ENCODE measurements at places on chromosomes 5 and 9.

DNA sequence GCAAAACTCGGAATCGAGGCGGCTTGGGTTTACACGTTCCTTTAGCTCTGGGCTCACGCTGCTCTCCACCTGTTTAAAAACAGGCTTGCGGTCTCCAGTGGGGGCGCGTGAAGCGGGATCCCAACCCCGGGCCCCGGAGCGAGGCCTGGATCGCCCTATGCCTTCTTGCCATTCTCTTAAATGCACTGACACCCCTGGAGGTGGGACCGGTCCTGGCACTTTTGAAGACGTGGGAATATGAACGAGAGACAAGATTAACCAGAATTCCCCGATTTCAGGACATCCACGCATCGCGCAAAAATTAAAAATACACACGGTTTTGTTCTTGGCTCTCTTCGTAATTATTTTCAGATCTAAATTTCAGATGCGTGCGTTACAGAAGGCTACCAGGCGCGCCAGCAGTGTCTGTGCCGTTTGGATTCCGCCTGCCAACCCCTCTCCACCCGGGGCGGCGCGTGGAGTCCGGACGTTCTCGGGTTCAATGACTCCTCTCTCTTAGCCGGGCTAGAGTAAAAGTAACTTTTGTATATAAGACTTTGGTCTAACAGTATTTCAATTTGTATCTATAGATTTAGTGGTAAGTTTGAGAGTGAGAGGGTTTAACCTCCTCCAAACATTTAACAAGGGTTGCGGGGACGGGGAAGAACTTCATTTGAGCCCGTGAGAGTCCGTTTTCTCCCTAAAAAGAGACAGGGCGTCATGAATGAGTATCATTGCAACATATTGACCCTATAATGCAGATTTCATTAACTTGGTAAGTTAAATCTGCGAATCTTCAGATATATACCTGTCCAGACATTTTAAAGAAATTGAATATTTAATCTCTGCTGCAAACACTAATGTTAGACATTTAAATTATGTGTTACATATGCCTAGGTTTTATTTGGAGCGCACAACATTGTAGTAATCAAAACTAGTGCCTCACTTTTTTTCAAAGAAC is 3.8 kb downstream of the FOXD1 start:
- no peak for DNase-seq

DNA sequence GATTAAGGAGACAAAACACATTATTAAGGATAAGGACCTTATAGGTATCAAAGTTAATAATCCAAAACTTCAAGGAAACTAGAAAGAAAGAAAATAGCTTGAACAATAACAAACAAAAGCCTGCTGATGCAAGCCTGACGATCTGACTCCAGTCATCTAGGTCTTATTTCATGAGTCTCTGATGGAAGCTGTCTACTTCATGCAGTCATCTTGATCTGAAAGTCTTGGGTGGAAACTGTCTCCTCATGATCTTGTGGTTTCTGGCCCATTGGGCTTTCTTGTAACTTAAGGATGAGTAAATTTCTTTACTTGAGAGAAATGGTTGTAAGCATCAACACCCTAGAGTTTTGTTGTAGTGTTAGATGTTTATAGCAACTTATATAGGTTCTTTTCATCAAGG is 20.6 kb upstream of the PSIP1 start:
- DNase-seq, result no peak

DNA sequence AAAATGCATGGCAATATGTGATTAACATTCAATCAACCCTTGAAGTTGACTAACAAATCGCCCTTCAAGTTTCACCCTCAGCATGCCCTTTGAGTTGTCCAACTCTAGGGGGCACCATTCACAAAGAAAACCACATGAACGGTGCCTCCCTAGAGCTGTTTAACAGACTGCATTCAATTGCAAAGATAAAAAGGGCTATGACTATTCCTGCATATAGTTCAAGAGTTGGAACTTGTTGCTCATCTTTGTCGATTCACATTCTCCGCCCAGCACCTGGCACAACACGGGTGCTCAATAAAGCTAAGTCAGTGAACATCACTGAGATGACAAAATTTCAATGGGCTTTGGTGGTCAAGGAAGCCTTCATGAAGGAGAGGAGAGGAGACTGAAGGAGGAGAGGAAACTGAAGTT is 69.6 kb upstream of the SLC30A5 start:
- no peak for DNase-seq

GRCh38 chr5:72071906-72072305 is 35.4 kb upstream of the MAP1B start:
- DNase-seq, result no peak

DNA sequence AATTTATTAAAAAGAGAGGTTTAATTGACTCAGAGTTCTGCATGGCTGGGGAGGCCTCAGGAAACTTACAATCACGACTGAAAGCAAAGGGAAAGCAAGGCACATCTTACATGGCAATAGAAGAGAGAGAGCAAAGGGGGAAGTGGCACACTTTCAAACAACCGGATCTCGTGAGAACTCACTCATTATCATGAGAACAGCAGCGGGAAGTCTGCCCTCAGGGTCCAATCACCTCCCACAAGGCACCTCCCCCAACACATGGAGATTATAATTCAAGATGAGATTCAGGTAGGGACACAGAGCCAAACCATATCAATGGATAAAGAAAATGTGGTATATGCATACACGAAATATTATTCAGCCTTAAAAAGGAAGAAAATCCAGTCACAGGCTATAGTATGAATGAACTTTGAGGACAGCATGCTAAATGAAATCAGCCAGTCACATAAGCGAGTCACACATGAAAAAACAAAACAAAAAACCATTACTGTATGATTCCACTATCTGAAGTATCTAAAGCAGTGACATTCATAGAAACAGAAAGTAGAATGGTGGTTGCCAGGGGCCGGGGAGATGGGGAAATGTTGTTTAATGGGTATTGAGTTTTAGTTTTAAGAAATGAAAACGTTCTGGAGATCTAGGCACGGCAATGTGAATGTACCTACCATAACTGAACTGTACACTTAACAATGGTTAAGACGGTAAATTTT is 83.4 kb upstream of the PCA3 start:
- DNase-seq, result no peak

DNA sequence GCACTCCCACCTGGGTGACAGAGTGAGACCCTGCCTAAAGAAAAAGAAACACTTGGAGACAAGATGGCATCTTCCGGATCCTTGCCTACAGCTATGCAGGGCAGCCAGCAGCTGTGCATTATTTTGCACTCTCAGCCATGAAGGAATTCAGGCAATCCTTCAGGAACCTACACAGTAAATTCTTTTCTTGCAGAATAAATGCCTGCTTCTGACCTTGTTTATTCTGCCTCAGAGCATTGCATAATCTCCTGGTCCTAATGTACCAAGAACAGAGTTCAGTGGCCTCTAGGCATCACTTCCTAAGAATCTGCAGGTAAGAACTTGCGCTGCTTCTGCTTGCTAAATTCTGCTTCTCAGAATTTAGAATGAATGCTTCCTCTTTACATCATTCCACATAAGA is 16.8 kb downstream of the GLDC start:
- no peak for DNase-seq

- DNase-seq, result no peak
Observed at GRCh38 chr9:3118081-3118480, 274.2 kb upstream of the PUM3 start.

DNA sequence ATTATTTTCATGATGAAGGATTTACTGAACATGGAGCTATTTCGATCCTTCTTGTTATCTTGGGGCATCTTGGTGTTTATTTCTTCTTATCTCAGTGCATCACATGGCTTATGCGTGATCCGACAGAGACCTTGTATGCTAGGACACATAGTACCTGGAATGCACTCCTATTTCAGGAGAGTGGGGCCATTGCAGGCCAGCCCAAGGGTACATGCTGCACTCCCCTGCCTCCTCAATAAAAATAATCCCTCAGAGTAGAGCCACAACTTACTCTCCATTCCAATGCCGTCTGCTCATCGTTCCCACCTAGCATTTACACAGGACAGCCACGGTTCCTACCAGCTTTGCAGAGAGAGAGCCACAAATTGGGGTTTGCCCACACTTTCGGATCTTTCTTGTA is 43.5 kb downstream of the PCSK5 start:
- DNase-seq, result no peak

- no peak for DNase-seq
Observed at GRCh38 chr5:176565760-176566288, 16.7 kb downstream of the CDHR2 start.

DNA sequence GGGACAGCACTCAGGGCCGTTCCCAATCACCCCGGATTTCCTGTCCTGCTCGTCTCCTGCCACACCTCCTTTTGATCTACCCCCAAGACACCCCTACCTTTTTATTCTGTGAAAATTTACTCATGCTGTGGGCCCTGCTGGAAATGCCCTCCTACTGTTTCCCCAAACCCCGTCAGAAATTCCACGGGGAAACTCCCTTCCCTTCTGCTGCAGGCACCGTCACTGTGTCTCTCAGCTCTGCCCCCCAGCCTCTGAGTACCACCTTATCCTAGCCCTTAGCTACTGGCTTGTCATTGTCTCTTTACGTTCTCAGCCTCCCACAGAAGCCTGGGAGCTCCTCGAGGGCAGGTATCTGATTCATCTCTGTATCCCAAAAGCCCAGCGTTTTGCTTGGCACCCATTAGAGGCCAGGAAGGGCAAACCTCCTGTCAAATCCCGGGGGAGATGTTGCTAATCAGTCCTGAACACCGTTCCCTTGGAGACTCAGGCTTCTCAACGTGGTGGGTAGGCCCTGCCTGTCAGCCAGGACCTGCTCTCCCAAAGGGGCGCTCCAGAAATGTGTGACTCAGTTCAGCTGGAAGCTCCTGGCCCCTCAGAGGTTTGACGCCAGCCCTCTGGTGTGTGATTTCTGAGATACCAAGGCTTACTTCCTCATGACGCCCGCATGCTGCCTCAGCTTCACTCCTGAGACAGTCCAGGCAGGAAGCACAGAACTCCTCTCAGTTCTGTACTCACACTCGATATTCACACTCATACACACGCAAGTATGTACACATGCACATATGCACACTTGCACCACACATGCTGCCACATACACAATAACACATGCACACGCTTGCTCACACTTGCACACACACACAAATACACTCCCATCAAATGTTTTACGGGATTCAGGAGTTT is 50.7 kb upstream of the GRHPR start:
- no peak for DNase-seq

DNA sequence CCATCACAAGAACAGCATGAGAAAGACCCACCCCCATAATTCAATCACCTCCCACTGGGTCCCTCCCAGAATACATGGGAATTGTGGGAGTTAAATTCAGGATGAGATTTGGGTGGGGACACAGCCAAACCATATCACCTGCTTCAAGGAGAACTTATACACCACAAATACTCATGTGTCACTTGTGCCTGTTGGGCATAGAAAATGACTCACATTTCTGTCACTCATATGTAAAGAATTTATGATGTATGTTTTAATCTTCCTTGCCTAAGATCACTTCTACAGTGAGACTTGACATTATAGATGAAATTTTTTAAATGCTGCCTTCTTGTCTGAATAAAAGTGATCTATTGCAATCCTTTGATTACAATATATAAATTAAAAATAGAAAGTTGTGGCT is 23.0 kb upstream of the PRDM6 start:
- no peak for DNase-seq

- DNase-seq, result no peak
Observed at GRCh38 chr5:113250341-113250953, 184.3 kb downstream of the TSSK1B start.

- DNase-seq, result no peak
Observed at GRCh38 chr5:135174315-135175096, 140.5 kb upstream of the PITX1 start.
